ENCODE measurements at places on chromosomes 16 and 17.

DNA sequence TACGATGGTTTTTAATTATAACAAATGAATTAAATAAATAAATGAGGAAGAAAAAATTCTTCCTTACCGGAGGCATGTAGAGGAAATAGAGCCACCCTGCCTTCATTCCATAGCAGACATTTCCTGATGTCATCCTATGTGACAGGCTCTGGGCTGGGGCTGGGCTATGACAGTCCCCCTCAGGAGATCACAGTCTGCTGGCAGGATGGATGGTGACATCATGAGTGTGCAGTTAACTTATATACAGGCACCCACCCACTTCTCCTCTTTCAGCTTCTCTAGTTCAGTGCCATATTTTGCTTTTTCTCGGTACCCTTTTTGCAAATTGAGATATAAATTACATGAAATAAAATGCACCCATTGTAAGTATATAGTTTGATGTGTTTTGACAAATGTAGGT is 6.4 kb upstream of the CMTM3 start:
- DNase-seq = no peak

DNA sequence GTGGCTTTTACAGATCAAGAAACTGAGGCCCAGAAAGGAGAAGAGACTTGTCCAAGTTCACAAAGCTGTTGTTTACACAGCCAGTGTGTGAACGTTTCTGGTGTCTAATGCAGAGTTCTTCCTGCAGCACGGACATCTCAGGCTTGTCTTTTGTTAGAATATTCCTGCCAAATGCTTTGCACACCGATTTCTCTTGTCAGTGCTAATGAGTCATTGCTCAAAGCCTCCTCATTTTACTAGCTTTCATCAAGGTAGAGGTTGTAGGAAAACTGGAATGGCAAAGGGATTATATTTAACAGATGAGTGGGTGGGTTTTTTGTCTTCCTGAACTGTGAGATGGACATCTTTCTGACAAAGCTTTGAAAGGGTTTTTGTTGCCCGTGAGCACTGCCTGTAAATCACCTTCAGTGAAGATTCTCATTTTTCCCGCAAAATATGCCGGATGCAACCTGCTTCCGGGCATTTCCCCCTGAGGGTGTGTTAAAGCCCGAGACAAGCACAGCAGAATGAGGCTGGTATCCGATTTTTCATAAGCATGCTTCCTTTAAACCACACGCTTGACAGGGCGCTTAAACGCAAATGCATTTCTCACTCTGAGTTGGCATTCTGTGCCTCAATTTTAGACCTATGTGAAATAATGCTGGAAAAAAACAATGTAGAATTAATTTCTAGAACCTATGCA is 14.7 kb downstream of the PMM2 start:
- DNase-seq = no peak

DNA sequence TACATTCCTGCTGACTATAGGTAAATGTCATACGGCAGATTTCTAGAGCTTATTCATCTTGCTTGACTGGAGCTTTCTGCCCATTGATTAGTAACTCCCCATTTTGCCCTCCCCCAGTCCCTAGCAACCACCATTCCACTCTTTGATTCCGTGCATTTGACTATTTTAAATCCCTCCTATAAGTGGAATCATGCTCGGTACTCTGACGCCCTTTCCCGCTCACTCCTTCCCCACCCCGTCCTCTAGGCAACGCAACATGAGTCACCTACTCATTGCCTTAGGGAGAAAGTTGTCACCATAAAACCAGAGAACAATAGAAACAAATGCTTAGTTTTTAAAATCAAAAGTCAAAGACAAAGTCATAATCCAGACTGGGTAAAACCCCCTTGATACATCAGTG is 45.5 kb upstream of the RBBP6 start:
- no peak for DNase-seq

GRCh38 chr17:40056379-40057015 is 2.3 kb upstream of the MED24 start:
- DNase-seq = peak; percentile 44

GRCh38 chr17:74260525-74260850 is 13.5 kb upstream of the DNAI2 start:
- no peak for DNase-seq

DNA sequence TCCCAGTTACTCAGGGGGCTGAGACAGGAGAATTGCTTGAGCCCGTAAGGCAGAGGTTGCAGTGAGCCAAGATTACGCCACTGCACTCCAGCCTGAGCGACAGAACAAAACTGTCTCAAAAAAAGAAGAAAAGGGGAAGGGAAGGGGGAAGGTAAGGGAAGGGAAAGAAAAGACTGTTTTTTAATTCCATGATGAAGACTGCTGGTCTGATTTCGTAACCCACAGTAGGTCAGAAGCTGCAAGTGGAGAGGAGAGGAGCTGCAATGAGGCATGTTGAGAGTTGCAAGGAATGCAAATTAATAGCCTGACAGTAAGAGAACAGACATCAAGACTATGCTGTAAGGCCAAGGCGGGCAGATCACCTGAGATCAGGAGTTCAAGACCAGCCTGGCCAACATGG is 33.3 kb downstream of the HELZ start:
- no peak for DNase-seq

Data from dorsolateral prefrontal cortex (tissue), 122 donors.